ENCODE measurements at places on chromosomes 16 and 17.

DNA sequence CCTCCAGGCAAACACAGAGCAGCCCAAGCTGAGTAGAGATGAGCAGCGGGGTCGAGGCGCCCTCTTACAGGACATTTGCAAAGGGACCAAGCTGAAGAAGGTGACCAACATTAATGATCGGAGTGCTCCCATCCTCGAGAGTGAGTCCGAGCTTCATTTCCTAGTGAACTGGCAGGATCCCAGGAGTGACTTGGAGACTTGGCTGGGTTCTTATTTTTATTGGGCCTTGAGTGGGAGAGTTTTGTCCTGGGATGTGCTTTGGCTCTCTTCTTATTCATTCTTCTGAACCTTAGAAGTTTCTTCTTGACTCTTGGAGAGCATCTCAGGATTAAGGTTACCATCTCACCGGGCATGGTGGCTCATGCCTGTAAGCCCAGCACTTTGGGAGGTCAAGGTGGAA is 27.2 kb upstream of the CDC6 start:
- no peak for DNase-seq

- no peak for DNase-seq
Measured at GRCh38 chr17:74513987-74514631, 17.2 kb downstream of the CD300LB start.

GRCh38 chr16:35207059-35207999 is 1747.9 kb downstream of the TP53TG3F start:
- no peak for DNase-seq

DNA sequence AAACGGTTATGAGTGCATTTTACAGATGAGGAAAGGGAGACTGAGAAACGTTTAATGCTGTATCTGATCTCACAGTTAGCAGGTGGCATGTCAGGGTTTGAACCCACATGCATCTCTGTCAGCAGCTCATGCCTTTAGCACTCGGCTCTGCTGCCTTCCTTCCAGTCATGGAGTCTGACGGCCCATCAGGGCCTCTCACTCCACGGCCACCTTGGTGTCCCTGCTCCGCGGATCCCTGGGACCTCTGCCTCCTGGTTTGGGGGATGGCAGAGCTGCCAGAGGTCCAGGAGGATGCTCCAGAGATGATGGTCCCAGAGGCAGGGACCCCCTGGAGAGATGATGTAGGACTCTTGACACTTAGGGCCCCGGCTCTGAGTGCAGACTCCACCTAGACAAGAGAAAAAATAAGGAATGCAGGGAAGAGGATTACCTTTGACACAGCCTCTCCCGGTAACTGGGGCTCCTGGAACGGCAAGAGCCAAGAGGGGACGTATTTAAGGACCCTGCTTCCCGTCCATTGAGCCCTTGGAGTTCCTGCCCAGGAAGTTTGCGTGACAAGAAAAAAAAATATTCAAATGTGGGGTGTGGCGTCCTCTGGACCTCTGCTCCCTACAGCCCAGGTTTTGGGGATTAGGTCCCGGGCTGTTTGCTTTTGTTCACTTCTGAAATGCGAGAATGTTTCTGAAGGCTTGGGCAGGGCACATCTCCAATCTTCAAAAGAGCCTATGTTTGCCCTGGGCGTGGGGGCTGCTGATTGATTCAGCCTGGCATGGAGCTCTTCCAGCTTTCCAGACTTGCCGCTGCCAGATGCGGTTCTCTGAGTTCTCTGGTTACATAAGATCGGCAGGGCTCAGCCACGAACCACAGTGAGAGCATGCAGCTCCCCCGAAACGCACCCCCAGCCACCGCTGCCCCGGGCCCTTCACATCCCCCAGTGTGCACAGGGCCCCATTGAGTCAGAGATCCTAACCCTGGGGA is at the start of gene ALDH3A1:
ALDH3A1 (minus strand) TSS at position 470 of the 978 bp plus-strand sequence. CDS start 3,169 bp downstream, outside the sequence.
- DNase-seq: no peak

DNA sequence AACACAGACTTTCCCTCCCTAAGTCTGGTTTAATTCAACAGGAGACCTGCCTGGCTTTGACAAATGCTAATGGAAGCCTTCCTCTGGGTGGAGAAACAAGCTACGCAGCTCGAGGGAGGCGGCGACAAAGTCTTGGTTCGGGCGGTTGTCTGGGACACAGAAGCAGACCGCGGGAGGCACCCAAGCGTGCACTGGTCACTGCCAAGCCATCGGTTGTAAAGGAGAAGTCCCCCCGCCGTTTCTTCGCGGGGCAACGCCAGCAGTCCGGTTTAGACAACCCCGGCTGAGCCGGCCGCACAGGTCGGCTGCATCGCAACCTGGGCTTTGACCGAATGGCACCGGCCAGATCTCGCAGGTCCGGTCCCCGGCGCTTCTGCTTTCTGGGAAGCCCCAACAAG is 586 bp downstream of the GLYR1 start:
- DNase-seq: no peak

DNA sequence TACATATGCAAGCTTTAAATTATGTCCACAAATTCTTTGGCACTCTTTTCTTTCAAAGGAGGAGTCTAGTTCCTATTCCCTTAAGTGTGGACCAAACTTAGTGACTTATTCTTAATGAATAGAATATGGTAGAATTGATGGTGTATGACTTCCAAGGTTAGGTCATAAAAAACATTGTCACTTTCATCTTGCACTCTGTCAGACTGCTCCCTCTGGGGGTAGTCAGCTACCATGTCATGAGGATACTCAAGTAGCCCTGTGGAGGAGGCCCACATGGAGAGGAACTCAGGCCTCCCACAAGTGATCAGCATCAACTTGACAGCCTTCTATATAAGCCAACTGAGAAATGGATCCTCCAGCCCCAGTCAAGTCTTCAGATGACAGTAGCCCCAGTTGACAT is 58.0 kb upstream of the SCNN1B start:
- no peak for DNase-seq

- DNase-seq: no peak
Measured at GRCh38 chr17:40307001-40307730, 1.8 kb upstream of the RARA start.

- no peak for DNase-seq
Measured at GRCh38 chr17:29977836-29978235, 36.4 kb downstream of the EFCAB5 start.

DNA sequence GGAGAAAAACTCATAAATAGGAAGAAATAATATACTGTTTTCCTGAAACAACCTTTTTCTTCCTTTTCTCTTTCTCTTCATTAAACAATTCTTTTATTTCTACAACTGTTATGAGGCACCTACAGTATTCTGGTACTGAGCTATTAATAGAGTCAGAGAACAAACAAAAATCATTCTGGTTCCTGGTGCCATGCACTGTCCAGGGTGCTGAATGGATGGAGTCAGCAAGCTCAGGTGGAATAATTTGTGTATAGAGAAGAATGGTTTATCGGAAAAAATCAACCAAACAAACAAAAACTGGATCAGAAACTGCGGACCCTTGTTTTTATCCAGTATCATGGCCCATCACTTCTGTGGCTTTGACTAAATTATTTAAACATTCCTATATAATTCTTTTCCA is 430.3 kb upstream of the GOT2 start:
- DNase-seq: no peak

DNA sequence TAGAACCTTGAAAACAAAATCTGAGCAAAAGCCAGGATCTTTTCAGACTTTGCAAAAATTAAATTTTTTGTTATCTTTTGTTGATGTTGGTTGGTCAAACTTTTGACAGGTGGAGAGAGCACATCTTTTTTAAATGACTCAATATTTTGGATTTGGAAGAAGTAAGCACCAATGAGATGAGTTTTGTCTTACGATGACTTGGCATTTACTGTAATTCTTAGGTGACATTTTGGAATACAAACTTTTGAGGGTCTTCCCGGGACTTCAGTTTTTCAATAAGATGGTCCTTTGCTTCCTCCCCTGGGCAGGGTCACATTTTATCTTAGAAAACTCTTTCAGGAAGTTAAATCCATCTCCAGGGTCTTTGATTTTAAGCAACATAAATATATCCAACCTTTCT is 423.9 kb downstream of the HS3ST3B1 start:
- DNase-seq: no peak

GRCh38 chr16:57892447-57893096 is 78.4 kb downstream of the CNGB1 start:
- no peak for DNase-seq

- no peak for DNase-seq
Measured at GRCh38 chr17:77409282-77410161, 268.8 kb downstream of the SEC14L1 start.

GRCh38 chr17:38800237-38800760 is 943 bp upstream of the PIP4K2B start:
- DNase-seq: no peak

GRCh38 chr17:43846963-43847371 is at the start of gene CD300LG:
CD300LG (plus strand) TSS chr17:43847176; CDS start chr17:43847217, 41 bp downstream.
- DNase-seq: no peak

- no peak for DNase-seq
Measured at GRCh38 chr16:21617607-21618006, 18.2 kb downstream of the METTL9 start.

GRCh38 chr16:26111900-26112299 is 420.1 kb downstream of the HS3ST4 start:
- no peak for DNase-seq

Measured in GM18507 (cell line).